ENCODE measurements at places on chromosomes 5 and 9. TPM values are rescaled to one million over a fixed set of nuclear protein-coding genes. Genes with fewer than 3 reads are reported as not detected.

The FOXD4L5 gene
- total RNA-seq = not detected

The EQTN gene
- total RNA-seq = not detected

The TMEM171 gene
- 5.9 TPM for total RNA-seq

The ST6GALNAC4 gene
- total RNA-seq = 12.5 TPM

The GABRA1 gene
- not detected for total RNA-seq

The NUTM2F gene
- total RNA-seq = not detected

The BDP1 gene
- 36.0 TPM for total RNA-seq

The INSL4 gene
- not detected for total RNA-seq

The ISCA1 gene
- total RNA-seq = 30.1 TPM

The PCDHB13 gene
- 2.1 TPM for total RNA-seq

The SLC6A3 gene
- not detected for total RNA-seq

GRCh38 chr5:133285583-133286021 lies 233.8 kb downstream of the HSPA4 start:
- DNase-seq = no peak

DNA sequence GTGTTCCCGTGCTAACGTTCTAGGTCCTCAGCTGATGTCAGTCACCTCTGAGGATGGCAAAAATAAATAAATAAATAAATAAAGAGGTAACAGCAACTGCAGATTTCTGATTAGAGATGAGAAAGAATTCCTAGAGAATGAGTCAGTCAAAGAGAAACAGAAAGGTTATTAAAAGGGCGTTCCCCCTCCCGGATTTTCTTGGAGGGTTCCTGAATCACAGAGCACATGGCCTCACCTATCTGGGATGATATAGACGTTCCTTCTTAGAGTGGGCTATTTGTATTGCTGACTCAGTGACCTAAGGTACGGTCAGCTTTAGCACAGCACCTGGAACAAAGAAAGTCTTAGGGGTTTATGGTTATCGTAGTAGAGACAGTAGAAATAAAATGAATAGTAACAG lies 30.6 kb downstream of the HTR4 start:
- no peak for DNase-seq

DNA sequence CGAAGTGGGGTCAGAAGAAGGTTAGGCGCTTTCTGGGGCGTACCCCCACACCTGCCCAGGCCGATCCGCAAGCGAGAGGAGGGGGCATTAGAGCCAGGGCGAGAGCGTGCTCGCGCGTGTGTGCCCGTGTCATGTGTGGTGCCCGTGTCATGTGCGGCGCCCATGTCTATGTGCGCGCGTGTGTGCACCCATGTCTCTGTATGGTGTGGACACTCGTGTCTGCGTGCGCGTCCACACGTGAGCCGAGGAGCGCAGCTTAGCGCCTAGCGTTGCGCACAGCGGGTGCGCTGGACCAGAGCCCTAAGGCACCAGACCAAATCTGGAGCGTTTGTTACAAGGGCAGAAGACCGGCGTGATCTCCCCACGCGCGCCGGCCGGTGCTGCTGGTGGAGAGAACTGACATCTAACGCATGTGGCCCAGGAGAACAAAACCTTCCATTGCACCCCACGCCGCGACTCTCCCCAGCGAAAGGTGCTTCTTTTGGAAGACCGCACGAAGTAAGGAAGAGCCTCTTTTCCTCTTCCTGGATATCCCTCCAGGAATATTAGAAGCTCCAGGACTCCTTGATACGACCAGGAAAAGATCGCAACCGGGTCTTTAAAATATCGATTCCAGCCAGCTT lies 644 bp downstream of the NIM1K start:
- no peak for DNase-seq

- no peak for DNase-seq
Measured at GRCh38 chr5:38157024-38157423, 101.3 kb upstream of the EGFLAM start.

GRCh38 chr5:133406208-133406976 lies 205.9 kb downstream of the FSTL4 start:
- DNase-seq = no peak

DNA sequence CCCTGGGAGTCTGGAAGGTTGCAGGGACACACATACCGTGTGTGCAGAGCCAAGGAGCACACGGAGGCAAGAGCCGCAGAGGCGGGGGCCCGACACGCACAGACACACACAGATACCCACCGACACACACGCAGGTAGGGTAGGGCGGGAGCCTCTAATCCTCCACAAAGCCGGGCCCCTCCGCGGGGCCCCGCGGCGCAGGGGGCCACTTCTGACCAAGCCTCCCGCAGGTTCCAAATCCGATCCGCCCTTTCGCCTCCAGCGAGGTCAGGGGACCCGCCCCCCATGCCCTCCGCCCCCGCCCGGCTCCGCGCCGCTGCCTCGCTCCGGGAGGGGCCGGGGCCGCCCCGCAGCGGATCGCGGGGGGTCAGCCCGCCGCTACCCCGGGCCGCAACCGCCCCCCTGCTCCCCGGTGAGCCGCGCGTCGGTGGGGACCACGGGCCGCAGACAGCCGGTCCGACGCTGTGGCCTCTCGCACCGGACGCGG lies 1.4 kb upstream of the LMX1B start:
- no peak for DNase-seq

- no peak for DNase-seq
Measured at GRCh38 chr5:180116077-180116999, 44.8 kb upstream of the RNF130 start.

DNA sequence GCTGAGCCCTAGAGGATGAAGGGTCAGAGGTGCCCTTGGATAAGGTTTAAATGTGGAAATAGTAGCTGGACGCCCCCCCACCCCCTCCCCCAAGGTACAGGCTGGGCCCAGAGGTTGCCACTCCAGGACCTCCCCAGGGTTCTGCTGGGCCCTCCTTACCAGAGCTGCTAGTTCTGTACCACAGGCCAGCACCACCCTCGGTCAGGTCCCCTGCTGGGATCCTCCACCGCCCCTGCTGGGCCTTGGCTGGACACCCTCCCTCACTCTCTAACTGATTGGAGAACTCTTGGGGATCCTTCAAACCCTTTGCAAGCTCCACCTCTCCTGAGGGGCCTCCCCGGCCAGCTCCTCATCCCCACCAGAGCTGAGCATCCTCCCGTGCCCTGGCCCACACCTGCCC lies 34.9 kb downstream of the PTGES start:
- DNase-seq = no peak

DNA sequence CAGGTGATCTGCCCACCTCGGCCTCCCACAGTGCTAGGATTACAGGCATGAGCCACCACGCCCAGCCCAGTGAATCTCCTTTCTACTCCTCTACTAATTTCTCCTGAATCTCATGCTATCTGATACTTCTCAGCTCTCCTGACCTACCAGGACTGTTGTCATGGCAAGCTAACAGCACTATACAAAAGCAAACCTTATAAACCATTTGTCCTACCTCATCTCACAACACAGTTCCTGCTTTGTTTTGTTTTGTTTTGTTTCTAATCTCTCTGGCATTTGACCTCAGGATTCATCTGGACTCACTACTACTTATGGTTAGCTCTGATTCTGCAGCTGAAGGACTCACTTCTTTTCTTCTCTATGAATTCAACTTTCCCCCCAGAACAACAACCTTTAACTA lies 734.8 kb downstream of the TLE1 start:
- DNase-seq = no peak

DNA sequence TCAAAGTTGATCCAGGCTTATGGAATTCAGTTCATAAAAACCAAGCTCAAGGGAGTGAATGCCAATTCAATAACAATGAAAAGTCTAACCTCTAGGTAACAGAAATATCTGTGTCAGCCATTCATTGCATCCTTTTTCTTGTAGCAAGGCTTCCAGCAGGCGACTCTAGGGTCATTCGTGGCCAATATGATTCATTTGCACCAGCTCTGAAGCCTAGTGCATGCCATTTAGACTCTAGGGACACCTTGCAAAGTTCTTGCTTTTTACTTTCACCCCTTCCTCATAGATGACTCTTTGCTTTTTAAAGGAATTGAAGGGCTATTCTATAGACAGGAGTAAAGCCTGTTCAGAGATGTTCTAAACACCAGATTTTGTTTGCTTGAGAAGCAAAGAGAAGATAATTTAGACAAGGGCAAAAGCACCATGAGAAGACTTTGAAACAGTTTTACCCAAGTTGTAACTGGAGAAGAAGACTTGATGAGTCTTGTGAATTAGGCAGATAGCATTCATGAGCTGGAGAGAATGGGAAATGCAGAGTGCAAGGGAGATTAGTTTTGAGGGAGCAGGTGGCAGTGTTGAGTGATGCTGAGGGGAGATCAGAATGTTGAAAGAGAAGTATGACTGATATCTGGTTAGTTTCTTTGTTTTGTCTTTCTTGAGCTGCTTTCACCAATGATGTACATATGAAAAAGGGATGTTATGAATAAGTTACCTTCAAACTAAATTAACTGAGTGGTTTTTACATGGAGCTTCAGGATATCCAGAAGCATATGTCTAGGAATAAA lies 94.5 kb downstream of the F2RL2 start:
- DNase-seq = no peak

GRCh38 chr9:75644649-75645048 lies 245.8 kb upstream of the PCSK5 start:
- DNase-seq = no peak

DNA sequence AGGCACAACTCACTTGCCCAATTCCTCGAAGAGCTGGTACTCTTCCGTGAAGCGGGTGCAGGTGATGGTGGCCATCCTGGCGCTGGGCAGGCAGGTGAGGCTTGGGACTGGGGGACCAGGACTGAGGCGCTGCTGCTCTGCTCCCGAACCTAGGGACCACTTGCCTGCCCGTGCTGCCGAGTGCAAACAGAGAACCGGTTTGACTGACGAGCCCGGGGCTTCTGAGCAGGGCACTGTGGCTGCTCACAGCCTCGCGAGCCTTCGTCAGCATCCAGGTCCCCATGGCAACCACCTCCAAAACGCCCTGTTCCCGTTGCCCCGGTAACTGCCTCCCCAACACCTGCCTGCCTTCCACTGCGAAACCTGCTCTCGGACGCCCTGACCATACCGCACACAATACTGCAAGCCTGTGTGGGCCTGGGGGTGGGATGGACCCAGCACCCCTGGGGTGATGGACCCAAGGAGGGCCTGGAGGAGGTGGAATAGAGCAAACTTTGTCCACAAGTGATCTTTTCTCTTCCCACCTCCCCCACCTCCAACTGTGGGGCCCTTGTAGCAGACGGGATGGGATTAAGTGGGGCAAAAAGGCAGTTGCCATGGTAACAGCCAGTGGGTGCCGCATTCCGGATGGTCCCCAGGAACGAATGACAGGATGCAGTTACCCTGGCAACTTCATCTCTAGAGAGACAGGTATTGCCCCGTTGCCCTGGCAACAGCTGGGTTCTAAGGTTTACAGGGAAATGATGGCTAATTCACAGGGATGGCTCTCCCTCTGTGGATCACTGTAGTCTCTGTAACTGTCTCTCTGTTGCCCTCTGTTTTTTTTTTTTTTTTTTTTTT lies at the start of gene CAMK2A:
CAMK2A (minus strand) TSS at position 223 of the 840 bp plus-strand sequence; CDS start at position 75, 148 bp downstream.
- DNase-seq = no peak

- DNase-seq = no peak
Measured at GRCh38 chr5:137342764-137343163, 156.4 kb downstream of the SPOCK1 start.

- DNase-seq = no peak
Measured at GRCh38 chr5:154390096-154390495, 55.7 kb upstream of the SAP30L start.

DNA sequence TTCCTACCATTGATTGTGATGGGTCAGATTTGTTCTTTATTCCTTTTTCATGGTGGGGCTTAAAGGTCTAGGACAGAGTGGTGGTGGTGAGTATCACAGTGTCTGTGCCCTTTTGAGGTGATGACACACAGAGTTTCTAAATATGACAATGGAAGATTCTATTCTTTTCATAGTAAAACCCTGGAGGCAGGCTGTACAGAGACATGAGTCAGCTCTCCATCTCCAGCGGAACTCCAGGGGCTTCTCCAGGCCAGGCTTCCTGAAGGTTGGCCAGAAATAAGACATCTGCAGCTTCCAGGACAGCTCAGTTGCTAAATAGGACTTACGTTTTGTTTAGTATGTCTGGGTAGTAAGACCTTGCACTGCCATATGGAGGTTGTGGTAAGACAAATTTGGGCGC lies 229.5 kb downstream of the CD180 start:
- no peak for DNase-seq

DNA sequence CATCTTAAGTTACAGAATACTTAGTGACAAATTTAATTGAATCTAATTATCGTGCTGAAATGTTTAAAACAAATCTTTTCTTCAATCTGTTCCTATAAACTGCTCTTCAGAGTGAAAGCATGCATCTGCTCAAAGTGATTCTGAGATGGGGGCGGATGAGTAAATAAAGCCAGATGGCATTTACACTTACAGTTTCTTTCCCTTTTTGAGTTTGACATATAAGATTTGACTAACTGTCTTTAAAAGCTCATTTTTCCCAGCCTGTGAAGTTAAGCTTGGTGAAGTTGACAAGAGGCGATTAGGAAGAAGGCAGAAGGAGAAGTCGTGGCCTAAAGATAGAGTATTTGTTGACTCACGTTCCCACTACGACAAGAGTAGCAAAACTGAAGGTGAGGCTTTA lies 137.4 kb downstream of the LPAR1 start:
- no peak for DNase-seq

GRCh38 chr9:128257086-128257825 lies 18.6 kb downstream of the GOLGA2 start:
- DNase-seq = no peak
